ENCODE measurements at places on chromosomes 12 and 14.

DNA sequence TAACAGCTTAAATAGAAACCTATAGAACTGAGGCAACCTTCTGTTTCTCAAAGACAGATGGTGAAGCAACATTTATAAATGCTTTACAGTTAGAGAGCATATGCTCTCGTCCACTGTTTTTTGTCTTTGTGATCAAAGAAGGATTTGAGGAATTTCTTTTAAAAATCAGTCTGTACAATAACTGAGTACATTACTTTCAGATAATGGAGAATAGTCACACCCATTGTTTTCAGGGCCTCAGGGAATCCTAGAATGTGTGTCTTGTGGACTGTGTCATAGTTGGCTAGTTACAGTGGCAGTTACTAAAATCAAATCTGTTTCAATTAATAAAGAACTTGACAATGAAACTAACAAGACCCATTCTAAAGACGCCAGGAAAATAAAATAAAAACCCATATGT is 107.9 kb downstream of the PRKCH start:
- DNase-seq = no peak

GRCh38 chr12:104648756-104649155 is 192.0 kb downstream of the CHST11 start:
- no peak for DNase-seq

DNA sequence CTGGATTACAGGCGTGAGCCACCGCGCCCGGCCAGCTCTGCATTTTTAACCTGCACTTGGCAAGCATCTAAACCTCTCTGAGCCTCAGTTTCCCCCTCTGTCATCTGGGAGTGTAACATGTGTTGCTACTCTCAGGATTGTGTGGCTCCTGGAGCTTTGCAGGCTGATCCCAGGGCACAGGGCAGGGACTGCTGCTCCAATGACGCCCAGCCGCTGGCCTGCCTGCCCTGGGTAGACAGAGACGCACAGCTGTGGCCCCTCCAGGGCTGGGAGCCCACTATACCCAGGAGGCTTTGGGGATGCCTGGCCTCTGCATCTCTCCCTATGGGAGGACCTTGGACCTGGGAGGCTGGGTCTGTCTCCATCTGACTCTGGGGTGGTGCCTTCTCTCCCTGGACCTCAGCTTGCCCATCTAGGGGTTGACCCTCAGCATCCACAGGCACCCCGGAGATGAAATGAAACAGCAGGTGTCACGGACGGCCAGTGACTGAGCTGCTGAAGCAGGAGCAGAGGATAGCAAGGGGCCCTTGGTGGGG is 13.7 kb downstream of the ARL6IP4 start:
- DNase-seq = no peak

- DNase-seq = no peak
These were observed 71.0 kb upstream of the CDKN3 start for GRCh38 chr14:54325766-54326165.

DNA sequence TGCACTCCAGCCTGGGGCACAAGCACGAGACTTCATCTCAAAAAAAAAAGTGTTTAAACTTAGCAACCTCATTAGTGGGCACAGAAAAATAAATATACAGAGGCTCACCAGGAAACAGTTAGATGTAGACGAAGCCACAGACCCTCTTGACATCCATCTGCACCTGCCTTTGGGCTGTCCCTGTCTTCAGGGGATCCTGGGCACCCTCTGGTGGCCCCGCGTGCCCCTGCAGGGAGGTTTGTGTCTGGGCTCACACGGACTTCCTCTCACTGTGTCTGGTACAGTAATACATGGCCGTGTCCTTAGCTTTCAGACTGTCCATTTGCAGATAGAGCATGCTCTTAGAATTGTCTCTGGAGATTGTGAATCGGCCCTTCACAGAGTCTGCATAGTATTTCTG is 916.5 kb downstream of the TMEM121 start:
- DNase-seq = no peak

DNA sequence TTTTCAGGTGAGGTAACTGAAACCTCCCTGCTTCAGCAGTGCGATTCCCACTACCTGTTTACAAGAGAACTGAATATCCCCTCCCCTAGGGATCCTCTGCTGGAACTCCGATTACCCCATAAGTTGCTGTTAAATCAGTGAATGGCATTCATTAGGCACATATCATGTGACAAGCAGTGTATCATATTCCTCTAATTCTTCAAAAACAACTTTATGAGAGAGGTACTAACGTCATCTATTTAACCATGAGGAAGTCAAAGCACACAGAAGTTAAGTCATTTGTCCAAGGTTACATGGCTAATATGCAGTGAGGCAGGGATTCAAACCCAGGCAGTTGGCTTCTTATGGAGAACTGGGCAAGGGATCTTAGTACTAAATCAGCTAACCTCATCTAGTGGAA is 43.9 kb upstream of the PCED1B start:
- DNase-seq = no peak

GRCh38 chr14:85334316-85334715 is 195.6 kb upstream of the FLRT2 start:
- no peak for DNase-seq

GRCh38 chr12:45432710-45433109 is 216.8 kb downstream of the ANO6 start:
- no peak for DNase-seq

DNA sequence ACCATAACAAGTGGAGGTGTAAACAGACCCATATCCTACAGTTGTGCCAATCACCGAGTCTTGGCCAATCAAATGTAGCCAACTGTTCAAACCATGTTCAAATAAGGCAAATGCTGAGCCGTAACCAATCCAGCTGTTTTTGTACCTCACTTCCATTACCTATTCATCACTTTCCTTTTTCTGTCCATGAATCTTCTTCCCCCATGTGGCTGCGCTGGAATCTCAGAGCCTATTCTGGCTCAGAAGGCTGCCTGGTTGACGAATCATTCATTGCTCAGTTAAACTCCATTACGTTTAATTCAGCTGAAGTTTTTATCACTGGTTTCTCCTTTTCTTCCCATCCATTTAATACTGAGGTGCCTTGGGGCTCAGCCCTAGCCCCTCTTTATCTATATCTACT is 71.1 kb downstream of the TBC1D30 start:
- DNase-seq = no peak

- no peak for DNase-seq
These were observed 62.5 kb upstream of the TBX3 start for GRCh38 chr12:114746297-114747011.

DNA sequence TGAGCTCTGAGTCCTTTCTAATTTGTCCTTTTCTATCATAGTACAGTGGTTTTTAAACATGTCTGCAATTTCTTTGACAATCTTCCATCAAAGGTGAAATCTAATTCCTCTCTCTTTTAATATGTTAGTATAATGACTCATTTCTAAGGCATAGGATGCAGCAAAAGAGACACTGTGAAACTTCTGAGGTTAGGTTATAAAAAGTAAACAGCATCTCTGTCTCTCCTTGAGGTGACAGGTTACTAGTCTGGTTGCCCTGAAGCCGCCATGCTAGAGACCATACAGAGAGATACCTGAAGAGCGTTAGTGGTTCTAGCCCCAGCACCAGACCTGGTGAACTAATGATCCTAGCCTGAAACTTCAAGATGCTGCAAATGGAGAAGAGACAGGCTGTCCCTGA is 114.3 kb downstream of the PPM1A start:
- no peak for DNase-seq

GRCh38 chr14:70318635-70319013 is 40.9 kb downstream of the COX16 start:
- DNase-seq = no peak

DNA sequence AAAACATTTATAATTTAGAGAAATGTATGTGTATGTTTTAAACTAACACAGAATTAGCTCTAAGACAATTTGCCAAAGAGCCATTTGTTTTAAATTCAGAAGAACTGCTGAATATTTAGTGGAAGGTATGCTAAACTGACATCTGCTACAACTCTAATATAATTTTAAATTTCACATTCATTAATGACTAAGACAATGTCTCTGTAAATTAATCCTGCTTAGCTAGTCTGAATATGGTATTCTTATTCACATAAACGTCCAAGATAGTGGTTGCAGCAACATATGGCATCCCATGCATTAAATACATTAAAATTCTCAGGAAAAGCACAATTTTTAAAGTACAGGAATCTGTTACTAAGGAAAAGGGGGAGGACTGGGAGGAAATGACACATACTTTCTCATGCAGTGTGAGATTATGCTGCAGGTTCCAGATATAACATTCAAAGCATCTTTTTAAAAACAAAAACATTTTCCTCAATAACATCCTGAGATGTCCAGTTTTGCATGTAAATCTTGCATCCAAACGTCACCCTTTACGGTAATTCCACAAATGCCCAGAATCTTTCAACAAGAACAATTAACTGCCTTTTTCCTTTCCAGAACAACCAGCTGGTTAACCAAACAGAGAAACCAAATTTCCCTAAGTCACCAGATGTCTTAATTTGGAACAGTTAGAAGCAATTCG is 26.9 kb downstream of the WDR89 start:
- DNase-seq = no peak

GRCh38 chr12:14962797-14963196 is 1.4 kb upstream of the ARHGDIB start:
- DNase-seq = no peak

GRCh38 chr12:2115101-2115845 is 62.5 kb downstream of the CACNA1C start:
- DNase-seq = no peak

DNA sequence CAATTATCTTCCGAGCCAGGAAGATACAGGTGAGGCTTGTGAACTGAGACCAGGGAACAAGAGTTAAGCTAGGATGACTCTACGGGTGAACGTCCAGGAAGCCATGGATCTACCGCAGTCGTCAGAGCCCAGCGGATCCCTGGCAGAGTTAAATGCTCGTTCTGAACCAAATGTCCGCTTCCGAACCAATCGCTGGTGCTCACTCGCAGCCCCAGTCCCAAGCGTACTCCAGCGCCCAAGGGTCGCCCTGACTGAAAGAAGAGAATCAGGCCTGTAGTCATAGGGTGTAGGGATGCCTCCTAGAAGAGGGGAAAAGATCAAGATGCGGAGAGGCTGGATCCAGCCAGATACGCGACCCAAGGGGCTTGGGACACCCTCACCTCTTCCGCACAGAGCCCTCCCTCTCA is 283 bp downstream of the VIPAS39 start:
- DNase-seq = peak; percentile 3

- DNase-seq = no peak
These were observed 1.4 kb upstream of the PTPRQ start for GRCh38 chr12:80442426-80443222.

DNA sequence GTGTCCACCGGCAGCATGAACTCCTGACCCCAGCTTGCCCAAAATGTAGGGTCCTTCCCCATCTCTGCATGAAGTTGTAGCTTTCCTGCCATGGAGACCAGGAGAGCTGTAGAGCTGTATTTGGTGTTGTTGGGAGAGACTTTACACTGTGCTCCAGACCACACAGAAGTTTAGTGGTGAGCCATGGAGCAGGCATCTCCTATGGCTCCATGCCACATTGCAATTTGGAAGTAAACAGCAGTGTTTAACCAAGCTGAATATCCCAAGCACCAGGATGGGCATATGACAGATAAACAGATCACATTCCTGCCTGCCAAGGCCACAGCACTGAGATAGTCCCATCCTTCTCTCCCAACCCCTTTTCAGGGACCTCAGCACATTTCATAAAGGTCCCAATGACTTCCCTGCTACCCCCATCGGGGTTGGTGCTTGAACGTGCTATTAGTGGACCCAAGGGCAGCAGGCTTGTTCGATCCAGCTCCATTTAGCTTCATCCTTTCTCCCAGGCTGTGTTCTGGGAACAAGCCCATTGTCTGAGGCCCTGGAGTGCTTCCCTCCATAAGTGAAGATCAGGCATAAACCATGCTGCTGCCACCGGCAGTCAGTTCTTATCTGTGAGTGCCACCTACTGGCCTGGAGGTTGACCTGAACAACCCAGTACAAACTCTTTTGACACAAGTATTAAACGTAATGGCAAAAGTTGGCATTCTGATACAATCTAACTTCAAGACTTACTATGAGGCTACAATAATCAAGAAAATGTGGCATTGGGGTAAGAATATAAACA is 172.3 kb upstream of the ATXN7L3B start:
- no peak for DNase-seq

- no peak for DNase-seq
These were observed 427.5 kb upstream of the MGAT4C start for GRCh38 chr12:86683568-86684304.

- DNase-seq = no peak
These were observed 6.8 kb upstream of the KRT83 start for GRCh38 chr12:52327830-52328500.

All from stimulated activated CD8-positive, alpha-beta memory T cell treated with anti-CD3 and anti-CD28 coated beads, Interleukin-7, amount 100 ng/mL, for 4 hours (primary cell).